ENCODE measurements at places on chromosomes 4 and X. TPM values are rescaled to one million over a fixed set of nuclear protein-coding genes. Genes with fewer than 3 reads are reported as not detected.
A peak's percentile ranks its signal among the peaks of the same experiment; 100 is the strongest.

The FMR1NB gene
- total RNA-seq: not detected

DNA sequence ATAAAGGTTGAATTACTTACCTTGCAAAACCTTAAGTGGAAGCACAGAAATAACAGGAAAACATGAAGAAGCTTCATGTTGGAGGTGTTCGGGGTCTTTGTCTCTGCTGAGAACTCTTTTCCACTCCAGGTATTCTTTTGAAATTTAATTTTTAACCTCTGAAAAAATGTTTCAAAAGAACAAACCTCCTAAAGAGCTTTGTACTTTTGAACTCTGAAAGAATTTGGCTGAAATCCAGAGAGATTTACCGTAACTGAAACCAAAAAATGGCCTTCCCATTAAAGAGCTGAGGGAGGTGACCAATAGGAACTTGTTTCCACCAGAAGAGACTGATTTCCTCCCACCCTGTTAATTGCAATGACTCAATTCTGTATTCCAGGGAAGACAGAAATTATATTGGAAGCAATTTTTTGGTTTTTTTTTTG, at the start of gene CFI:
TSS of gene CFI (minus strand) at position 105 of the 425 bp plus-strand sequence. CDS start at position 77, 28 bp downstream.
- peak; percentile 18 for DNase-seq

- peak; percentile 82 for DNase-seq
Observed at GRCh38 chr4:143335979-143336780, 496 bp upstream of the GAB1 start.

DNA sequence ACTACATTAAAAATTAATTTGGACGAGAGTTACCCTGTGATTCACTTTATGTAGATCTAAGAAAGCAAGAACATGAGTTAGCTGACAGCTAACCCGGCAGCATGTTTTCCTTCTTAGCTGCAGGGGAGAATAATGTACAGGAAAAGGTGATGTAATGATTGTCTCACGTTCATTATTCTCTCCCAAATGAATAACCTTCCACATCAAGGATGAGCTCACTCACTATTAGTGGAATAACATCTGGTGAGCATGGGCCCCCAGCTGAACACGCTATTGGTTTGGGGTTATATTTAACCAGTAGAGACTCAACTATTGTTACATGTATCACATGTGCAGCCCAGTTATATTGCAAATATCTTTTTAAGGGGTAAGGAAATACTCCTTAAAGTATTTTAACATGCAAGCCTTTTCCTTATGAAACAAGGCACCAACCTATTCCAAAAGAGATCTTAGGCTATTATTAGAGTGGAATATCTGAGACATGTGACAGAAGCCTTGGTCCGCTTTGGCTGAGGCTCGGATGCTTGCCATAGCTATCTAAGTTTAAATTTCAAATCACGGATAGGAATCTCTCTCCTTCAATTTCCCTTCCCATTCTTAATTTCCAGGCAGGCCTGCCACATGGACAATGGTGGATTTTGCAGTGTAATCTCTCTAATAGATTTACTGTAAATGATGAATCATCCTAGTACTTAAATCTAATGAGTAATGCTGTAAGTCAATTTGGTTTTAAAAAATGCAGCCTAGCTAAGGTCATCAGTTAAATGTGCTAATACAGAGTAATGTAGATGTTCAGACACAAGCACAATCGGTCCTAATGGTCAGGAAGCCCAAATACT, 99.0 kb upstream of the OTUD4 start:
- no peak for DNase-seq

DNA sequence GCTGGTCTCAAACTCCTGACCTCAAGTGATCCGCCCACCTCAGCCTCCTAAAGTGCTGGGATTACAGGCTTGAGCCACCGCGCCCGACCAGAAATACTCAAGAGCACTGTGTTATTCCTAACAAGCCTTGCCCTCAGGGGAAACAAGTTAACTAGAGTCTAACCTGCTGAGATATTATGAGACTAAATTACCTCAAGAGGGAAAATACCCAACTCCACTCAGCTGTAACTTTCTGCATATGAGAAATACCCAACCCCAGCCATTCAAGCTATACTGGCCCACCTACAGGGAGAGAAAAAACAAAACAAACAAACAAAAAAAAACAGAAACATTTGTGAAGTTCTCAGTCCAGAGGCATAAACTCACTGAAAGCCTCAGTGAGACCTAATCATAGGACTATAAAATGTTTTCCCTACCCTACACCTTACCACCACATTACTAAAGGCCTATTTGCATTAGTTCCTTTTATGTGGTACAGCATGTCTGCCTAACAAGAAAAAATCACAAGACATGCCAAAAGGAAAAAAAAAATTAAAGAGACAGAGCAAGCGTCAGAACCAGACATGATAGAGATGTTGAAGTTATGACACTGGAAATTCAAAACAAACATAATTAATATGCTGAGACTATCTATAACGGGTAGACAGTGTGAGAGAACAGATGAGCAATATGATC, 876.0 kb downstream of the FSTL5 start:
- DNase-seq: no peak
